Skeletal muscle cell (primary cell): ENCODE measurements at places on chromosomes 5 and 9.
A peak's percentile ranks its signal among the peaks of the same experiment; 100 is the strongest.

DNA sequence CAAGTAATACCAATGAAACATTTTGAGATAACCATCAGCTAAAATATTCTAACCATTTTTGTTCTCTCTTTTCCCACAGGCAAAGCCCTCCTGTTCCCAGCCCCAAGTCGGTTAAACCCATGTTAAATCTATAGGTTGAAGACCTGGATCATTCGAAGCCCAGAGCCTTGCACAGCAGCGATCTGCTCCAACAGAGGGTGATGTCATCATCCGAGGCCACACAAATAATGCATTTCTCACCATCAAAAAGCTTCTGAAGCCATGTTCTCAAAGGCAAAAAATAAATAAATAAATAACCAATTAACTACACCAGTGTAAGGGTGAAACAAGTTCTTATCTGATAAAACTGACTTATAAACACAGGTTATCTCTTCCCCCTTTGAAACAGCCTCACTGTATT, 169.2 kb downstream of the ENTREP1 start:
- DNase-seq = no peak

DNA sequence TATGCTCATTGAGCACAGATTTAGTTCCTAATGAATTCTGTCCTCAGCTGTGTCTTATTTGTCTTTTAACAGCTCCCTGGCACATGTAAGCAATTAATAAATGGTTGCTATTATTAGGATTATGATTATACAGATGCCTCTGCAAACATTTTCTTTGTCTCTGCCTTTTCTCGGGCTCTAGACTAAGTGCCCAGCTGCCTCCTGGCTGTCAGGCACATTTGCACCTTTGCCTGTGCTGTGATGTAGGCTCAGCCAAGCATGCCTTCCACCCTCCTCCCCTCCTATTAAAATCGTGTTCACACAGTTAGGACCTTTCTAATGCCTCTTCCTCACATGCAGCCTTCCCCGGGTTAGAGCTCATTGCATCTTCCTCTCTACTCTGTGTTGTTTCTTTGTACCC, 25.7 kb downstream of the NPR3 start:
- no peak for DNase-seq

GRCh38 chr5:14463629-14464028, 118.0 kb upstream of the OTULINL start:
- DNase-seq = no peak

GRCh38 chr9:118094387-118094786, 390.2 kb downstream of the TLR4 start:
- DNase-seq = no peak

DNA sequence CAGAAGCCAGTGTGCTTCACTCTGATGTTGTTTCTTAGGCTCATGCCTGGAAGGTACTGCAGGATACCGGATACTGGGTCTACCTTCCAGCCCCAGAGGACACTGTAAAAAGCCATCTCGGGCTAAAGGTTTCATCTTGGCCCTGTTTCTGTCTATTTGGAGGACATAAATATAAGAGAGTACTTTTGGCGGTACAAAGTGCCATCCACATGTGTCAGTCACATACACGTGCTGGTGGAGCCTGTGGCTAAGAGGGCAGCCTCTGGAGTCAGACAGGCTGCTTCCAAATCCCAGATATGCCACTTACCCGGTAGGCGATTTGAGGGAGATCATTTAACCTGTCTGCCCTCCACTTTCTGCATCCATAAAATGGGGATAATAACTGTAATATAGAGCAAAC, 160.4 kb downstream of the NR3C1 start:
- DNase-seq = no peak

DNA sequence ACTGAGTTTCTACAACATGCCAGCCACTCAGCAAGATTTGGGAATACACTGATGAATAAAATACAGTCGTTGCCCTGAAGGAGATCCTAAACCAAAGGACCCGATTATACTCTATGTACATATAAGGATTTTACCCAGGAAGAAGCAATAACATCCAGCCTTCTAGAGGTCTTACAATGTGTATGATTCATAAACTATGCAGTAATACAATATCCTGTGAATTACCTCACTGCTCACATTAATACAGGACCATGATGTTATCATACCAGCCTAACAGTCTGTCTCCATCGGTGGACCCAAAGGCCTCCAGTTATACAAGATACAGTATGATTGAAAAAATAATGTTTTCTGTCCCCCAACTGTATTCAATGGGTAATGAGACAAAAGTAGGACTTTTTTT, 310.5 kb upstream of the TRPM3 start:
- peak; percentile 6 for DNase-seq

- DNase-seq = no peak
Observed at GRCh38 chr5:16552666-16553343, 64.0 kb downstream of the RETREG1 start.

DNA sequence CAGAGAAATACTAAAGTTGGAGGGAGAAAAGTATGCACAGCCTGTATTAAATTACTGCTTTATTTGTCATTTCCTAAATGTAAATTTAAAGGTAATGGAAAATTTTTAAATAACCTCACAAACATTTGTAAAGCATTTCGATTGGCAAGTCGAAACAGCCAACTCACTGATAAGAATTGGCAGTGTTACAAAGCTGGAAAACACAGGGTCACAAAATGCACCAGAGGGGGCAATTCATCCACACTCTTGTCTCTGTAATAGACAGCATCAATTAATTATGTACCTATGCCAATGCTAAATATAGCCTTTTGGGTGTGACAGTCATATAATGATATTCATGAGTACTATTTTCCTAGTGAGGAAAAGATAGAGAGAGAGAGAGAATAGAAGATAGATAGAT, 140.6 kb upstream of the PRLR start:
- no peak for DNase-seq

- no peak for DNase-seq
Observed at GRCh38 chr5:56910210-56910965, 992 bp downstream of the SETD9 start.

DNA sequence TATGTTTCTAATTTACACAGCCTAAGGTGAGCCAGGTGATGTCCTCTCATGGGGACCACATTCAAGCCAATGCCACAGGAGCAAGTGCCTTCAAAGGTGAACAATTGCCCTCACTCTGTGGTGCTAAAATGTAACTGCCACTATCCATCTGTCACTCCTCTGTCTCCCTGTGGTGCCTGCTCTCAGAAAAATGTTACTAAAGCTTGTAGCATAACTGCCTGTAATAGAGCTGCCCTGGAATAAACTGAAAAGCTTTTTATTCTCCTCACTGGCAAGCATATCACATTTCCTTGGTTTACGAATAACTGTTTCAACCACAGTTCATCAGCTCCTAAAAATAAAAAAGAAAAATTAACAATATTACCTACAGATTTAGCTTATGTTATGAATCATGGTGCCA, 142.4 kb downstream of the ST8SIA4 start:
- DNase-seq = no peak

GRCh38 chr9:114428466-114428865, 40.7 kb upstream of the AKNA start:
- DNase-seq = no peak

DNA sequence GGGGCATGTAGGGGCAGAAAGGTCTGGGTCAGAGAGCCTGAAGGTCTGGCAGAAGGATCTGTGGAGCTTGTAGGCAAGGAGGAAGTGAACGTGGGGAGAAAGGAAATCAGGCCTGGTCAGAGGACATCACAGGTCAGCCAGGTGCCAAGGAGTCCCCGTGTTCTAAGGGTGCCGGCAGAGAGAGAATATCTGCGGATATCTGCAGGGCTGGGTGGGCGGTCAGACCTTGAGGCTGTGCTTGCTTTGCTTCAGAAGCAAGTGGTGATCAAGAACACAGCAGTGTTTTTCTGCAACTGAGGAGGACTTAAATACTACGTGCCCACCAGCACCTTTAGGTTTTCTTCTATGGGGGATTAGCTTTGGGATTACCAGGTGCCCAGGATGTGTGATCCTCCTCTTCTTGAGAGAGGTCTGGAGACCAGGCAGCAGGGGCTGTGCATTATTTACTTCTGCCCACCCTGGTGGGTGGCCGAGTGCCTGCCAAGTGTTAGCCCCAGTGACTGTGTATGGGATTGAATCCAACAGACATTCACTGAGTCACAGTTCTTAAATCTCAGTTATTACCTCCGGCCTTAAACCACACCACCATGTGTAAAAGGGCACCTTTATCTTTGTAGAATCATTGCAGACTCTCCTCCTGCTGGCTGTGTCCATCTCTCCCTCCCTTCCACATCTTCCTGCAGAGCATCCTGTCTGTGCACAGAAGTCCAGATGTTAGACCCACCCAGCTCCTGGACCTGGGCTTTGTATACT, 12.5 kb upstream of the SHB start:
- DNase-seq = no peak

- DNase-seq = no peak
Observed at GRCh38 chr9:37944671-37945481, 40.9 kb upstream of the SLC25A51 start.

DNA sequence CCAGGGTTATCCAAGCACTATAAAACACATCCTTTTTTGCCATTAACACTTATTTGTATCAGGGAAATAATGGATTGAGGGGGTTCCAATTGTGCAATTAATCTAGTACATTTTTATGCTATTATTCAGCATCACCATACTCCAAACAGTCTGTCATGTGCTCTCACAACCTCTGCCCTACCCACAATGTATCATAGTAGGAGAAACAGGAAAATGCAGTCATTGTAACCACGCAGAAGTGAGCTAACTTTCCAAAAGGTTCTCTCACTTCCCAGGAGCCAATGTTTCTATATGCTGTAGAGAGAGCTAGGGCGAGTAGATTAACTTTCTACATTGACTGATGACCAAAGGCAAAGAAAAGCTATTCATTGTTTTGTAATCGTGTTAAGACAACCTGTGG, 29.8 kb downstream of the DAB2 start:
- peak; percentile 76 for DNase-seq

- no peak for DNase-seq
Observed at GRCh38 chr9:130288393-130288792, 22.8 kb downstream of the HMCN2 start.

- DNase-seq = no peak
Observed at GRCh38 chr5:146877178-146877681, 1.3 kb downstream of the PPP2R2B start.

DNA sequence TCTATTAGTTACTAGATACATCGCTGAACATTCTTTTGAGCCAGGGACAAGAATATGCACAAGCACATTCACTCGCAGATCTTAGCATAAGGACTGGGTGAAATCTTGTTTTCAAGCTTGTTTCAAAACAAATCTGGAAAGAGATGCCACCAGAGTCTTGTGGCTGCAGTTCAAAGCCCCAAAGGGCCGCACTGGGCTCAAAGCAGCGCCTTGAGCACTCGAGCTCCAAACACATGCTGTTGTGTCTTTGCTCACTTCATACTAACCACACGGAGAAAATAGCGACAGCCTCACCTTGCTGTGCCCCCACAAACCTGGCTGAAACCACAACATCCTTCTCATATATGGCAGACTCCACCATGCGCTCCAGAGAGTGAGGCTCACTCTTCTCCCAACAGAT, 34.2 kb upstream of the IL7R start:
- no peak for DNase-seq

- peak; percentile 89 for DNase-seq
Observed at GRCh38 chr9:91419222-91420191, 4.1 kb downstream of the NFIL3 start.

DNA sequence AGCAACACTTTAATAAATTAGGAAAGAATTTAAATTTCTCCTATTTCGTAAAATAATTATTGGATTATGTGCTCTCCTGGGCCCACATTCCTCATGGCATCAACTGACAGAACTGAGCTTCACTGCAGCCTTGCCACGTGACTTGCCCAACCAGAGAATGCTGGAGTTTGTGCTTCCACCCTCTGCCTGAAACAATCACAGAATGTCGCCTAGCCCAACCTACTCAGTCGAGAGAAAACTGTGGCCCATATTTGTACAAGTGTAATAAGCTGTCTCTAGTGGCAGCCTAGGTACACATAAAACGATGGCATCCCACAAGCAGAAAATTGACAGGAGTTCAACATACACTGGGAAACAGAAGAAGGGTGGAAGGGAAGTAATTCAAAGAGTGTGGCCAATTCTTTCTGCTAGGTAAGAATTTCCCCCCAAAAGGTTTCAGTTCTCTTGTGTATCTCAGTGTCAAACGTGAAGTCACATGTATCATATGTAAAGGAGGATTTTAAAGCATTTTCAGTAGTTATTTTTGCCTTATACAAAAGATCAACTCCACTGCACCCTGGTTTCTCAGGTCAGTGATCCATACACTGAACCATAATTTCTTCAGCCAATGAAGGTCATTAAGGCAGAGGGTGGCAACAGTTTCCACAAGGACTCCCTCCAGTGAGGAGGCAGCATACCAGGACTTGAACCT, 41.7 kb downstream of the ZNF608 start:
- DNase-seq = no peak

- DNase-seq = no peak
Observed at GRCh38 chr9:133356391-133357091, at the start of the genes SURF1 and SURF2. Gene SURF1 (minus strand): TSS chr9:133356487. CDS start chr9:133356453, 34 bp downstream. Gene SURF2 (plus strand): TSS chr9:133356550. CDS start chr9:133356593, 43 bp downstream.

DNA sequence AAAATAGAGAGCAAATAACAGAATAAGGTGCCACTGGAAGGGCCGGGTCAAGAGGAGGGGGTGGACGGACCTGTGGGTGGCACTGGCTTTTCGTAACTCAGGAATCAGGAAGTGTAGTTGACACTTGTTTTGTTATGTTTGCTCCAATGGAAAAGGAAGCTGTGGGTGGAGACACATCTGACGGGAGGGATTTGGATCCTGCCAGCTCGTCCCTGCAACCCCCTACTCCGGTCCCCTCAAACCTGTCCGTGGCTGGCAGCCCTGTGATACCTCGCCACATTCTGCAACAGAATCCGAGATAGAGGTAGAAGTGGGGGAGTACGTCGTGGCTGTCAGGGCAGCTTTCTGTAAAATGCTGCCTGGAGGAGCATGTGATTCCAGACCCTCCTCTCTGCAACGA, 104.2 kb upstream of the IER5L start:
- no peak for DNase-seq

GRCh38 chr9:131263701-131264100, 12.6 kb downstream of the FAM78A start:
- DNase-seq = no peak

DNA sequence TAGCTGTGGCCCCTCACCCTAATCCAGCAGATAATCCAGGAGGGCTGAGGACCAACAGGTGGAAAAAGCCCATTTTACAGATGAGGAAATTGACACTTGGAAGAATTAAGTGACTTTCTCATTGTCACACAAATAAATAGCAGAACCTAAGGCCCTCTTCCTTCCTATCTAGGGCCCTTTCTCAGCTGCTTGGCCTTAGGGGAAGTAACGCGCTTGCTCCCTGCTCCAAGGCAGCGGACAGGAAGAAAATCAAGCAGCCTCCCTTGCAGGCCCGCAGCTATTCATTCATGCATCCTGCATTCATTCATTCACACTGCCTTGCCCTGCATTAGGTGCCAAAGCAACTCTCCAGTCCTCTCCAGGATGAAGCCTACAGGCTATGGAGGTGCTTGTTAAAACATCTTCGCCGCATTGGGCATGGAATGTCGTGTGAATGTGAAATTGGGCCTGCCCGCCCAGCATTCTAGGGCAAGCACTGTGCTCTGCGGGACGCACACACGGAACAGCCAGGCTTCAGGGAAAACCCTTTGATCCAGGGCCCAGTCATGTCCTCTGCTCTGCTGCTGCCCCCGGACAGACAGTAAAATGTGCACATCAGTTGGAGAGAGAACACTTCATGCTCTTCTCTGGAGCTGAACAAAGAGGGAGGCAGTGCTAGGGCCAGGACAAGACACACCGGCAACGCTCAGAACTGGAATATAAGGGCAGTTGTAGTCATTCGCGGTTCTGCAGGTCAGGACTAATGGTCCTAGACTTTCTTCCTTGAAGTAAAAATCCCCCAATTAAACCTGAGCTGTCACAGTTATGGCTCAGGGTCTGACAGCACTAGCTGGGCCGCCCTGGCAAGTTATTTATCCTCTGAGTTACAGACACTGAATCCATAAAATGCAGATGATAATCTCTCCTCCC, 166.0 kb downstream of the COL23A1 start:
- no peak for DNase-seq

GRCh38 chr5:96741891-96742309, 65.8 kb downstream of the ERAP1 start:
- DNase-seq = no peak
